ENCODE measurements at places on chromosomes 16 and 17.

DNA sequence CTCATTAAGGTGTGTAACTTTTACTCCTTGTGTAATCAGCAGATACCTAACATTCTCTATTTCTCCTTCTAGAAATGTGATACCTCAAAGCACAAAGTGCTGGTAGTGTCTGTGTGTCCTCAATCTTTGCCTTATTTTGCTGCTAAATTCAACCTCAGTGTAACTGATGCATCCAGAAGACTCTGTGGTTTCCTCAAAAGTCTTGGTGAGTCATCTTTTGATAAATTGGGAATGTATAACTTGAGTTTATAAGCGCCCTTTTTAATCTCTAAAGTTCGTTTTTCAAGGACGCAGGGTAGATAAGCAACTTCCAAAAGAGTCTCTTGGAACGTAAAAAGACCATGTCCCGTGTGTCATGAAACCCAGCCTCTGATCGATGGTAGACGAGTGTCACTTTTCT is 10.2 kb downstream of the NARF start:
- DNase-seq, result no peak
- H3K4me1 ChIP-seq, result no peaks in the 10 kb centered on the region
- no peak overlapping the region for H3K27ac ChIP-seq
- no peaks in the 10 kb centered on the region for H3K27me3 ChIP-seq
- no peak overlapping the region for H3K4me3 ChIP-seq
- peaks cover 57% of the 10 kb centered on the region for H3K36me3 ChIP-seq

- H3K27ac ChIP-seq, result peak overlapping the region; percentile 17
- no peaks in the 10 kb centered on the region for H3K27me3 ChIP-seq
- H3K4me1 ChIP-seq, result peaks cover 4% of the 10 kb centered on the region
- no peak for DNase-seq
- peaks cover 37% of the 10 kb centered on the region for H3K36me3 ChIP-seq
- no peak overlapping the region for H3K4me3 ChIP-seq
Observed at GRCh38 chr17:56909742-56910508, 3.9 kb downstream of the TRIM25 start.

DNA sequence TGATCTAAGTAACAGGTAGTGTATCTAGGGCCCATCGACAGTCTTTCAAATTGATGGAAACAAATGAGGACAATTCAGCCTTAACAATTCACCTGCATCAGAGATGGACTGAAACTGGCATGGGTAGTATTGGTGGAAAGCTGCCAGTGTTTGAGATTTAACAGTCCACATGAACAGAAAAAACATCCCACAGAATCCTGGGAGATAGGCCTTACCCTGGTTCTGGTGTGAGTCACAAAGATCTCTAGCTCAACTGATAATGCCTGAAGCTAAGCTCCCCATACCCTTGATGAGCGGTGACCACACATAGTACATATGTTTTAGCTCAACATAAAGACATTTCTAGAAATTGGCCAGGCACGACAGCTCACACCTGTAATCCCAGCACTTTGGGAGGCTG is 21.9 kb downstream of the CRK start:
- H3K4me1 ChIP-seq, result peaks cover 30% of the 10 kb centered on the region
- H3K27me3 ChIP-seq, result no peaks in the 10 kb centered on the region
- no peak for DNase-seq
- H3K4me3 ChIP-seq, result no peak overlapping the region

DNA sequence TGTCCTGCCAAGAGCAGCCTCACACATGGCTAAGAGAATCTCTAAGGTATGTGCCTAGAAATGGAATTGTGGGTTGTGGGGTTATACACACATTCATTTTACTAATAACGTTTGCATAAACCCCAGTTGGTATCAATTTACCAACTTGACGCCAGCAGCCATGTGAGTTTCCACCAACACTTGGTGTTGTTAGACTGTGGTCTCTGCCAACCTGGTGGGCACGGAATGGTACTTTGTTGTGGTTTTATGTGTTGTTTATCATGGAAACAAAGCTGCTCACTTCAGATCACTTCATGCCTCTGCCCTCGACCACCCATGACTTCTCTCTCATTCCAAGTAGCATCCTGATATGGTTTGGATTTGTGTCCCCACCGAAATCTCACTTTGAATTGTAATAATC is 152.0 kb upstream of the CDC42EP4 start:
- H3K27ac ChIP-seq, result no peak overlapping the region
- DNase-seq, result no peak
- H3K27me3 ChIP-seq, result no peaks in the 10 kb centered on the region
- H3K36me3 ChIP-seq, result no peaks in the 10 kb centered on the region
- H3K4me3 ChIP-seq, result no peak overlapping the region

Data from tibial artery (tissue), 4 donors.